ENCODE measurements at places on chromosomes 2 and 18.

DNA sequence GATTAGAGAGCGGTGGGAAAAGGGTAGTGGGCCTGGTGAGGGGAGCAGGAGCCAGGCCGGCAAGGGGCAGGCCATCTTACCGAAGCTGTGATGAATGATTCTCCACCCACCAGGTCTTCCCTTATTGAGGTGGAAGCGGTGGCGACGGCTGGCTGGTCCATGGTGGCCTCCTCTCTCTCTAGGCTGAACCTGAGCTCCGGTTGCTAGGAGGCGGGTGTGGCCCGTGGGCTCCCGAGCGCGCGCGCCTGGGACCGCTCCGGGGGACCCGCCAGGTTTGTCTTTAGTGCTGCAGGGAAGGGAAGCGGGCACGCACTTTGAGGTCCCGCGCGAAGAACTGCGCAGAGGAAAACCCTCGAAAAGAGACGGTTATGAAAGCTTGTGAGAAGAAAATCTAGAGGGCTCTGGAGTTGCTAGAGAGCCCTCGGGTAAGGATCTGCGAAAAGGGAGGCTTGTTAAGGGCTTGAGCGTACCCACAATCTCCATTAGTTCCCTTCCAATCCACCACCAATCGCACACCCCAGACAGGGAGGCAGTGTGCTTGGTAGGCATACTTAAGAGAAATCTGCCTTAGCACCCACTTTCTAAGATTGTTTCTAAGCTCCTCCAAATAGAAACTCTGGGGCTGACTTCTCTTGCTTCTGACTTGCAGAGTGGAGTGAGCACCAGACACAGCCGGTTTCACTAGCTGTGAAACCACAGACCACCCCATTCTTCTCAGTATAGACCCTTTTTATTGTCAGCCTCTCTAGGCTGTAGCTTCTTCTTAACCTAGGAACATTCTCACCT lies at the start of gene STPG4:
STPG4 (minus strand) TSS at position 218 of the 786 bp plus-strand sequence; CDS start at position 161, 57 bp downstream.
- no peak for DNase-seq

GRCh38 chr2:63484901-63485300 lies 103.4 kb downstream of the WDPCP start:
- DNase-seq: no peak

- no peak for DNase-seq
Observed at GRCh38 chr18:7023581-7023980, 94.0 kb downstream of the LAMA1 start.

DNA sequence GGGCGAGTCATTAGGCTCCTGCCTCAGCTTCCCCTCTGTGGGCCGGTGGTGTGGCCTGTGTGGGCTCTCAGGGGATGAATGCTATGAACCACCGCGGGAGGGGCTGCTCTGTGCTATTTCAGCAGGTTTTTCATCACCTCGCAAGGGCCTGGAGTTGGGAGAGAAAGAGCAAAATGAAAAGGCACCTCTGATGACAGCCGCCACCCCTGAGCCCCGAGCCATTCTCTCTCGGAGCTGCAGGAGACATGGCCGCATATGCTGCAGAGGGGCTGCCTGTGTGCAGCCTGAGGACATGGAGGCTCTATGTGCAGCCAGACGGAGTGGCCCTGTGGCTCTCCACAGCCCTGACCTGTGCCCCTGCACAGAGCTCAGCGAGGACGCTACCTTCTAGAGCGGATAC lies 96.2 kb upstream of the CTDP1 start:
- no peak for DNase-seq

- peak; percentile 61 for DNase-seq
Observed at GRCh38 chr2:136378712-136379595, 261.0 kb upstream of the CXCR4 start.

GRCh38 chr2:231425811-231426703 lies 30.5 kb downstream of the B3GNT7 start:
- no peak for DNase-seq

- DNase-seq: no peak
Observed at GRCh38 chr18:42187611-42188380, 232.8 kb downstream of the PIK3C3 start.

DNA sequence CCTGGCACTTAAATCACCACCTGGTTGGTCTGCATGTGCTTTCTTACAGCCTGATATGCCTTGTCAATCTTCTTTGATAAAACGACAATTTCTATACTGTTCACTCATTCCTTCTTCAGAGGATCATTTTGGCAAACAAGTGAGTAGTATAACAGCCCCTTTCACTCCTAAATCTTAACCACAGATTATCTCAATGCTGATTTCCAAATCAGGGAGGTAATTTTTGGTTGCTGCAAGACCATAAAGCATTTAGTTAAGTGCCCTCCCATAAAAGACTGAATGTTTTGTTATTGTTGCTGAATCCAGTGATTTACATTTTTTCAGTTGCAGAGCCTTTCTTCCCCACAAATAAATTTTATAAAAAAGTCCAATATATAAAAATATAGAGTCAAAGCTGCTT lies 129.2 kb upstream of the CYP26B1 start:
- DNase-seq: no peak

GRCh38 chr2:42147641-42148274 lies 21.4 kb upstream of the EML4 start:
- DNase-seq: no peak

DNA sequence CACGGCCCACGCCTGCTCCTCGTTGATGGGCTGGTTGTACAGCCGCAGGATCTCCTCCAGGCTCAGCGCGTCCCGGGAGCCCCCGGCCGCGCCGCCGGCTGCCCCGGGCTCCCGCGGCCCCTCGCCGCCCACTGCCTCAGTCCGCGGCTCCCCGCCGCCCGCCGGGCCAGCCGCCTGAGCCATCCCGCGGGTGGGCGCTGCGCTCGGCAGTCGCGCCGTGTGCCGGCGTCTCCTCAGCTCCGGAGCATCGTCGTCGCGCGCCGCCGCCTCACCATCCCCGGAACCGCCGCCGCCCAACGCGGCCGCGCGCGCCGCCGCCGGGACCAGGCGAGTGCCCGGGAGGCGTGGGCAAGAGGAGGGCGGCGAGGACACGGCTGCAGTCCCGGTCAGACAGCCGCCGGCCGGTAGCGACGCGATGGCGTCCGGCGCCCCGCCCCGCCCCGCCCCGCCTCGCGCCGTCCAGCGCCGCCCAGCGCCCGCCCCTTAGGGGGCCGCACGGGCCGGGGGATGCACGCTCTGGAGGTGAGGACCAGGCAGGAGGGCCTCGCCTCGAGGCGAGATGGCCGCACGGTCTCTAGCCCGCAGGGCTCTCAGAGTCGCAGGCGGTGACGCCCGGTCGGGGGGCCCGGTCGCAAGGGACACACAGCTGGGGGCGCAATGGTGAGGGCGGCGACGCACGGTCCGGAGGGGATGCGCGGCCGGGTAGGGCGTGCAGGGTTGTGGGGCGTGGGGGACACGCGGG lies at the start of gene SPIRE1:
SPIRE1 (minus strand) TSS at position 424 of the 742 bp plus-strand sequence; CDS start at position 183, 241 bp downstream.
- peak; percentile 73 for DNase-seq

Data from inflammatory macrophage treated with lipopolysaccharide for 4 hours (primary cell).